ENCODE measurements at places on chromosomes 13 and 19.
A peak's percentile ranks its signal among the peaks of the same experiment; 100 is the strongest.

GRCh38 chr19:48813123-48813913 is 2.5 kb upstream of the BCAT2 start:
- peak; percentile 13 for DNase-seq

GRCh38 chr13:58950911-58951310 is 1212.8 kb downstream of the DIAPH3 start:
- no peak for DNase-seq

GRCh38 chr13:28640861-28641599 is 17.9 kb upstream of the POMP start:
- no peak for DNase-seq

GRCh38 chr19:39858541-39858940 is 12.4 kb upstream of the FBL start:
- DNase-seq: no peak

- no peak for DNase-seq
Measured at GRCh38 chr19:33668968-33669367, 47.2 kb downstream of the CHST8 start.

DNA sequence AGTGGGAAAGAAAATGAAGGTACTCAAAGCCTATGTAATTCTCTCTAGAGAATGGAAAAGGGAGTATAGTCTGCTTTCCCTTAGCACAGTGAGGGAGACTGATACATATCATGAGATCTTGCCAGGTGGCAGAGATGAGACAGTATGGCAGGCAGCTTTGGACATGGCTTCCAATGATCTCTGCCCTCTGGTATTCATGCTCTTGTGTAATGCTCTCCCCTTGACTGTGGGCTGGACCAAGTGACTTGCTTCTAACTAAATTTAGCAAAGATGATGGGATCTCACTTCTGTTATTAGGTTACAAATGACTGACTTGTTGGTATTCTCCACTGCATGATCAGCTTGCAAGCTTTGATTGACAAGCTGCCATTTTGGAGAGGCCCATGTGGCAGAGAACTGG is 10.2 kb downstream of the ZNF132 start:
- no peak for DNase-seq

DNA sequence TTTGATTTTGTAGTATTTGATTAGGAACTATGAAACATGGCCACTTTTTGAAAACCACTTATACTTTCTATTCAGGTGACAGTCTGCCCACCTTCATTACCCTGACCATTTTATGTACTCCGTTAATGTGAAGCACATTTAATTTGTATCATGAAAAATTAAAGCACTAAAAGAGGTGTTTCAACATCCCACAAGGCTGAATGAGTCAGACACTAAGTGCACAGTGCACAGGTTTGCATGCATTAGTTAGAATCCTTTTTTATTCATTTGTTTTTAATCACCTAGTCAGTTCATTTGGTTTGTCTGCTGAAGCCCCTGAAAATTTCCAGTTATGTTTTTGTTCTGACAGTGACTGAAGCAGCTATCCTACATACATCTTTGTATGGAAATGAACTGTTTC is 271.0 kb downstream of the SLITRK5 start:
- DNase-seq: no peak

GRCh38 chr19:43651758-43652545 is 12.3 kb upstream of the CADM4 start:
- peak; percentile 70 for DNase-seq

GRCh38 chr19:13850910-13851733 is 25.8 kb upstream of the NANOS3 start:
- peak; percentile 79 for DNase-seq

- no peak for DNase-seq
Measured at GRCh38 chr13:32008518-32009175, 22.9 kb upstream of the FRY start.

- no peak for DNase-seq
Measured at GRCh38 chr19:29850482-29850881, 38.7 kb downstream of the CCNE1 start.

DNA sequence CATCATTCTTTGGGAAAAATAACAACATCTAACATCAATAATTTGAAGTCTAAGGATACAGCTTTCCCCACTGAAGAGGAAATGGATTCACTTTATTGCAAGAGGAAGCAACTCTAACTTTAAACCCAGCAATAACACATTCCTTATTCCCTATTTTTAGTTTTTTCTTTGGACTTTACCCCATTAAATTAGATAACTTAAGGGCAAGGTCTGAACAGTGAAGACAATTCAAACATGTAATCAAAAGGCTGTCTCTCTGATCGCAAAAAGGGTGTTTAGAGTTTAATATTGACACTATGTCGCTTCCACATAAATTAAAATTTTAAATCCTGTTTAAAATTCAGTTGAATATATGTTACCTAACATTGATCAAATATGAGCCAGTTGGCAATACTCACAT is 10.1 kb downstream of the EDNRB start:
- no peak for DNase-seq

DNA sequence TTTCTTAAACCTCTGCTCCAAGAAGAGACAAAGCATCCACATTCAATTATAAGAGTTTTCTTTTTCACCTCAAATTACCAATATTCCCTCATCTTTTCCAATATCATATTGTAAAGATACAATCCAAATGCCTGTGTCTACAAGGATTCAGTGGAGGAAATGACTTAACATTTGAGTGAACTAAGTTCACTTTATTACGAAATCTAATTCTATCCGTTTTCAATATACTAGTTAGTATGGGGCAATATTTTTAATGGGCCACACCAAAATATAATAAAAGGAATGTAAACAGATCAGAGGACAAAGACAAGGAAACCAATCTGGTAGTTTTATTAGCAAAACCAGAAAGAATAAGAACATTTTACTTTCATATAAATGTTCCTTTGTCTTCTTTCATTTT is 136.0 kb downstream of the DCLK1 start:
- DNase-seq: no peak

GRCh38 chr13:73480779-73481559 is 422.2 kb downstream of the KLF5 start:
- no peak for DNase-seq

DNA sequence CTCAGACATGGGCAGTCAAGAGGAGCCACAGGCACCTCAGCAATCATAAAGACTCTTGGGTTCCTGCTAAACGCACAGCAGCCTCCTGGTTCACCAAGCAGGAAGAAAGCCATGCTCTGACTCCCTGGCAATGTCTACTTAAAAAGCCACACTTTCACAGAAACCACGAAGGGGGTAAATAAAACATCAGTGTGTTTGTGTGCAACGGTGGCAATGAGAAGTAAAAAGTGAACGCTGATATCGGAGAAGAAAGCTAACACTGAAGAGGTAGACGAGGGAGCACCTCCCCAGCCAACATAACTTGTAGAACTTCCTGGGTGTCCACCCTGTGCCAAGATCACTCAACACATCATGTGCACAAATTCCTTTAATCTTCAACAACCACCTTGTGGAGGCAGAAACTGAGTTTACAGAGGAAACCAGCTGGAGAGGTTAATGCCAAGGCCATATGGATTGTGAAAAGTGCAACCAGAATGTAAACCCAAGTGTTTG is 30.2 kb downstream of the HSPH1 start:
- DNase-seq: no peak

- DNase-seq: peak; percentile 96
Measured at GRCh38 chr19:506404-507285, 652 bp upstream of the TPGS1 start.

- peak; percentile 8 for DNase-seq
Measured at GRCh38 chr19:3151563-3152418, 16.0 kb downstream of the GNA15 start.

DNA sequence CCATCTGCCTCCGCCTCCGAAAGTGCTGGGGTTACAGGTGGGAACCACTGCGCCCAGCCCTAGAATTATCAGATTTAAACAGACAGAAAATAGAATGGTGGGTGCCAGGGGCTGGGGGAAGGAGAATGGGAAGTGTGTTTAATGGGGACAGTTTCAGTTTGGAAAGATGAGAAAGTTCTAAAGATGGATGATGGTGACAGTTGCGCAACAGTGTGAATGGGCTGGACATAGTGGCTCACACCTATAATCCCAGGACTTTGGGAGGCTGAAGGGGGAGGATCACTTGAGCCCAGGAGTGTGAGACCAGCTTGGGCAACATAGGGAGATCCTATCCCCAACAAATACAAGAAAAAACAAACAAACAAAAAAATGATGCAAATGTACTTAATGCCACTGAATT is 15.9 kb downstream of the KANK2 start:
- DNase-seq: no peak

DNA sequence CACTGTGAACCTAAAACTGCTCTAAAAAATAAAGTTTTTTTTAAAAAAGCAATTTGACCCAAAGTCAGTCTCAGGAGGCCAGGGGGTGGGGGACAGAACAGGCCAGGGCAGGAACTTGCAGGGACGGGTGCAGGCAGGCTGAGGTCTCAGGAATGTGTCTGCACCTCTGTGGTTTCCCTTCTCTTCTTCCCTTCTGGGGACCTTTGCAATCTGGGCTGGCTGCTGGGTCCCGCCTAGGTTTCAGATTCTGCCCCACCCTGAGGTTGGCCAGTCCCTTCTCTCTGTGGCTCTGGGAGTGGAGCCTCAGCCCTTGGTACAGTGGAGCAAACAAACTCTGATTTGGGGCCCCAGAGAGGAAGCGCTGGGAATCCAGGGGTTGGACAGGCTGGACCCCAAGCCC is 5.3 kb upstream of the F2RL3 start:
- DNase-seq: no peak

GRCh38 chr13:78198419-78198818 is 279.8 kb upstream of the EDNRB start:
- no peak for DNase-seq

DNA sequence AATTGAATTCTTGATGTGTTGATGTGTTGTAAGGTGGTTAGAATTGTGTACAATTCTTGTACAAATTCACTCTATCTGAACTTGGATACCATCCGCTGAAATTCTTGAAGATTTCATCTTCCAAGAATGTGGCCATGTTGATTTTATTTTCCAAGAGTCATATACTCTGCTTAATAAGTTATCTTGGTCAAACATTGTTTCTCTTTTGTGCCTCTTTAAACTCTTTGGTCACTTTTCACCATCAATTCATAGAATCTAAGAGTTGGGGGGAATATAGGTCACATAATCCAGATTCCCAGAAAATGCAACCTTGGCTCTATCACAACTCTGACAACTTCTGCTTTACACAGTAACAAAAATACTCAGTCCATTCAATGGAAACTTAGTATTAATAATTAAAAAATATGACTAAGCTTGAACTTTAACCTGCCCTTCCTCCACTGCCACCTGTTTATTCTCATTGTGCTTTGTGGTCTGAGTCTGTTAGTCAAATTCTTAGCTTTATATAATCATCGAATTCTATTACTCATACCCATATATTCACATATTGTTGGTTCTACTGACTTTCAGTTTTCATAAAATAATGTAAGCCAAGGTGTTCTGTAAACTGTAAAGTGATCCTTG is 373.2 kb downstream of the LMO7 start:
- DNase-seq: no peak

DNA sequence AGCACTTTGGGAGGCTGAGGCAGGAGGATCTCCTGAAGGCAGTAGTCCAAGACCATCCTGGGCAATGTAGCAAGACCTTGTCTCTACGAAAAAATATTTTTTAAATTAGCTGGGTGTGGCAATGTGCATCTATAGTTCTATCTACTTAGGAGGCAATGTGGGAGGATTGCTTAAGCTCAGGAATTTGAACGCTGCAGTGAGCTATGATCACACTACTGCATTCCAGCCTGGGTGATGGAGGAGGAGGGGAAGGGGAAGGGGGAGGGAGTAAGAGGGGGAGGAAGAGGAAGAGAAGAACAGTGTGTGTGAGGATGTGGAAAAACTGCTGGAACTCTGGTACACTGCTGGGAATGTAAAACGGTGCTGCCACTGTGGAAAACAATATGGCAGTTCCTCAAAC is 9.2 kb upstream of the CLIP3 start:
- DNase-seq: no peak

DNA sequence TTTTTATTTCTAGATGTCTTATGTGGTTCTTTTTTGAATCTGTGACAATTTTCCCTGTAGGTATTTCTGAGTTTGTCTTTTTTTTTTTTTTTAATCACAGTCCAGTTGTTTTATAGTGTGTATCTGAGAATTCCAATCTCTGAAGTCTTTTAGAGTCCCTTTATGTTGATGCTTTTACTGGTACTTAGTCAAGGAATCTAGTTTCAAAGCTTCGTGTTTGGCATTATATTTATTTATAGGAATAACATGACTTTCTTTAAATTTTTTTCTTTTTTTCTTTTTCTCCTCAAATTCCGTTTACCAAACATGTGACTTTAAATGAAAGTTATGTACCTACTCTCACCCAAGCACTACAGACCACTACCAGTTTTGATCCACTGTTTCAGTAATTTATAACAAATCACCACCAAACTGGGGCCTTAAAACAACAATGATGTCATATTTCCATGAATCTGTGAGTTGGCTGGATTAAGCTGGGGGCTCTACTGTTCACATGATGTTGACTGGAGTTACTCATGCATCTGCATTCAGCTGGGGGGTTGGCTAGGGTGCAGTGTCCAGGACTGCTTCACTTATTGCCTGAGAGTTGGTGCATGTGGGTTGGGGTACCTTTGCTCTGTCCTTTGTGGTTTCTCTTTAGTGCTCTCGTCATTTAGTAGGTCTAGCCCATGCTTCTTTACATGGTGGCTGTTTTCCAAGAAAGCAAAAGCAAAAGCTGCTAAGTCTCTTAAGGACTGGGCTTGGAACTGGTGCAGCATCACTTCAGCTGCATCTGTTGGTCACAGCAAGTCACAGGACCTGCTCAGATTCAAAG is 22.3 kb downstream of the KCTD4 start:
- DNase-seq: peak; percentile 25

- DNase-seq: peak; percentile 89
Measured at GRCh38 chr19:3987619-3988371, 2.5 kb upstream of the EEF2 start.

DNA sequence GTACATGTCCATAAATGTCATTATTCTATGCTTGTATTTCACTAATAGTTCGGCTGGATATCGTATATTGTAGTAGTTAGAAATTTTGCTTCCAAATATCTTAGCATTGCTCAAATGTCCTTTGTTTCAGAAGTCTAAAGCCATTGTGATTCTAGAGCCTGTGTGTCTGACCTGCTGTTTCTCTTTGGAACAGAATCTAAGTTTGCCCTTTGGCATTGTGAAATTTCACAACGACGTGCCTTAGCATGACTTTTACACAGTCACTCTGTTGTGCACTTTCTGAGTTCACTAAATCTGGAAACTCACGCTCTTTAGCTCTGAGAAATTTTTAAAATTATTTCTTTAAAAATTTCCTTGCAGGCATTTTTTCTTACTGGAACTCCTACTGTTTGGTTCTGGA is 152.2 kb downstream of the TBC1D4 start:
- no peak for DNase-seq

- no peak for DNase-seq
Measured at GRCh38 chr13:106503730-106504453, 31.6 kb downstream of the EFNB2 start.

- no peak for DNase-seq
Measured at GRCh38 chr19:54100561-54100960, at the start of gene OSCAR. OSCAR (minus strand) TSS chr19:54100803; CDS start chr19:54100792, 11 bp downstream.

- DNase-seq: peak; percentile 89
Measured at GRCh38 chr19:13093407-13094105, 9.1 kb downstream of the LYL1 start.

- DNase-seq: no peak
Measured at GRCh38 chr19:38162632-38163031, 61.4 kb downstream of the DPF1 start.
